ENCODE measurements at places on chromosomes 7 and 10.

DNA sequence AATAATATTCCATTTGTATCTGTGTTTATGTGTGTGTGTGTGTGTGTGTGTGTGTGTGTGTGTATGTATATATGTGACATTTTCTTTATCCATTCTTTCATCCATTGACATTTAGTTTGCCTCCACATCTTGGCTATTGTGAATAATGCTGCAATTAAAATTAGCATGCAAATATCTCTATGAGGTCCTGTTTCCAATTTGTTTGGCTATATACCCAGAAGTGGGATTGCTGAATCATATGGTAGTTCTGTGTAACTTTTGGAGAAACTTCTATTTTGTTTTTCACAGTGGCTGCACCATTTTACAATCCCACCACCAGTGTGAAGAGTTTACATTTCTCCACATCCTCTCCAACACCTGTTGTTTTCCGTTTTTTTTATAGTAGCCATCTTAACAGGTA lies 53.1 kb downstream of the CH25H start:
- DNase-seq, result no peak

GRCh38 chr10:121495719-121496118 lies 102.5 kb downstream of the FGFR2 start:
- no peak for DNase-seq

- no peak for DNase-seq
Measured at GRCh38 chr7:32206987-32207386, 136.8 kb upstream of the PDE1C start.

- no peak for DNase-seq
Measured at GRCh38 chr10:84098667-84099066, 40.6 kb upstream of the GHITM start.

- DNase-seq, result peak; percentile 17
Measured at GRCh38 chr10:121734589-121735045, 136.4 kb upstream of the FGFR2 start.

- DNase-seq, result no peak
Measured at GRCh38 chr7:14073988-14074387, 84.5 kb upstream of the ETV1 start.

- DNase-seq, result peak; percentile 73
Measured at GRCh38 chr7:141533149-141533949, 17.9 kb upstream of the AGK start.

DNA sequence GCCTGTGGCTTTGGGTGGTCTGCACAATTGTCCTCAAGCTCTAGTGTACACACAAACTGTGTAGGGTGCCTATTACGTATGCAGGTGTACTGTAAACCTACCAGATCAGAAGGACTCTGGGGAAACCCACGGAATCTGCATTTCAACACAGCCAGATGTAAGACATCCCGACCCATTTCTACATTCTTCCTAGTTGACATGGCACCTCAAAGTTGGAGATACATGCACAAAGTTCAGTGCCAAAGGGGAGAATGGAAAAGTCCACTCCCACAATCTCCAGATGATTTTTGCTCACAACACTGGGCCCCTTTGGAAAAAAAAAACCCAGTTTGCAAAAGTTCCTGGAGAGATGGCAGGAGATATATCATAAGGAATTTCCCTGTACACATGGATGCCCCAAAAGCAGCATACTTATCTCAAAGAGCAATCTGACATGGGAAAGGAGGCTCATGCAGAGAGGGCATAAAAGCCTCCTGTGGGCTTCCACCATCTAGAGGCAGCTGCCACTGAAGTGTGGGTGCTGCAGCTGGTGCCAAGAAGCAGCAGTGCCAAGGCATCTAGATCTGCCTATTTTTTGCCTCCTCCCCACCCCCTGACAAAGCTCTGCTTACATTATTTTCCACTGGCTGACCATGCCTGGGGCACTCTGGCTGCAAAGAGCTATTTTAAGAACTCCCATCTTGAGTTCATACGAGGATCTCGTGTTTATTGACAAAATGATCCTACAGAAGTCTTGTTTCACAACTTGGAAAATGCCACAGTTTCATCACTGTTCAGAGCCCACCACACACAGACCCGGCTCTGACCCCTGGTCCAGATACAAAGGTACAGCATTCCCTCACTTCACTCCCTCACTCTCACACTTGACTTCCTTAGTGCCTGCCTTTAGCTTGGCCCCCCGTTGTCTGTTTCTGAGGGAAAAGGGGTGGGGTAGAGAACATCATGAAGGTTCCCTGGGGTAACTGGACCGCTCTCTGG lies 12.9 kb downstream of the TECTB start:
- DNase-seq, result no peak

GRCh38 chr10:44733501-44734488 lies 177.3 kb upstream of the TMEM72 start:
- DNase-seq, result no peak

- DNase-seq, result no peak
Measured at GRCh38 chr10:47339759-47340607, 8.2 kb upstream of the RBP3 start.

DNA sequence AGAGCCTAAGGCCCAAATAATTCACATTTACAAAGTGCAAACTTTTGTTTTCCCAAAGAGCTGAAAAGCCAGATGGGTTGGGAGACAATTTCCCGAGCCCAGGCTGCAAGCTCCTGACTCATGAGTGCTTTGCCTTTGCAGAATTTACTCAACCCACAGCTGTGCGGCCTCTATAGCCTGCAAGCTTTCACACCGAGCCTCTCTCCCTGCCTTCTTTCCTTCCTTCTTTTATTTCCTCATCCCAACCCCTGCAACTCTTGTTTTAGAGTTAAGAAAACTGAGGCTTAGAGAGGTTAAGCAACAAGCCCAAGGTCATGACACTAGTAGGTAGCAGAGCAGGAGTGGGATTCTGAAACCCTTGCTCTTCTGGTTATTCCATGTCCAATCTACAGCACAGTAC lies 203.0 kb upstream of the GPR26 start:
- DNase-seq, result no peak

GRCh38 chr7:152103066-152103465 lies 77.6 kb downstream of the GALNT11 start:
- no peak for DNase-seq

- no peak for DNase-seq
Measured at GRCh38 chr7:82507976-82508677, 64.5 kb upstream of the CACNA2D1 start.

DNA sequence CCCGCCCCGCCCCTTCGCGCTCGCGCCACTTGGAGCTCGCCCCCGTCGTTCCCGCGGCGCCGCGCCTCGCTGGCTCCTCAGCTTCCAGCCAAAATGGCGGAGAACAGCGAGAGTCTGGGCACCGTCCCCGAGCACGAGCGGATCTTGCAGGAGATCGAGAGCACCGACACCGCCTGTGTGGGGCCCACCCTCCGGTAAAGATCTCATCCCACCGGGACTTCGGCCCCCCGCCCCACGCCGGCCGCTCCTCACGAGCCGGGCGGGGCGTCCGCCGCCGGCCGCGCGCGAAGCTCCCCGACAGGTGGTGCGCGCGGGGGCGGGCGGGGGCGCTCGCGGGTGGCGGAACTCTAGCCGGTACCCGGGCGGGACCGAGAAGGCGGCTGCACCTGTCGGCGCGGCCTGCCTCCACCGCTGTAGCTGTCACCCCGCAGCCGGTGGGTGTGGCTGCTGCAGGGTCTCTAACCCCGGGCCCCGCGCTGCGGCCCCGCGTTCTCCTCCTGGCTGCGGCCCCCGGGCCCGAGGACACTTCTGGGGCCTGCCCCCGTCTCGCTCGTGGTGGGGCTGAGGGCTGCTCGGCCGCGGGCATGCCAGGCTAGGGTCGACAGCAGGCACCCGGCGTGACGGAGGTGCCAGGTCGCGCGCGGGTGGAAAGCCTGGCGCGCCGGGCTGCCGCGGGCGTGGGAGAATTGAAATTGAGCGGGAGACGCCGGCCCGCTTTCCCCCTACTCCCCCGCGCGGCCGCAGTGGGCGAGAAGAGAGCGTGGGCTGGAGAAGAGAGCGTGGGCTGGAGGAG lies at the start of gene EXOC6:
Gene EXOC6 (plus strand): TSS at position 80 of the 793 bp plus-strand sequence. CDS start 14 bp downstream, at position 94.
- peak; percentile 89 for DNase-seq

DNA sequence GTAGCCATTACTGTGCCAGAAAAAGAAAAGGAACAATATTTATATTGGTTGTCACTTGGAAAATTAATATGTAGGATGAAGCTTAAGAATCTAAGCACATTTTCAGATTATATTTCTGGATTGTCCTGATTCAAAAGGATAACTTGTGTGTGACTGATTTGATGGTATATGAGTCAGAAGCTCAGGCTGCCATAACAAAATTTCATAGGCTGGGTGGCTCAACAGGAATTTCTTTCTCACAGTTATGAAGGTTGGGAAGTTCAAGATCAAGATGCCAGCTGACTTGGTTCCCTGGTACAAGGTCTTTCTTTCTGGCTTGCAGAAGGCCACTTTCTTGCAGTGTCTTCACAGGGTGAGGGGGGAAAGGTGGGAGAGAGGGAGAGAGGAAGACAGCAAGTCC lies 108.5 kb downstream of the ST7 start:
- no peak for DNase-seq

- DNase-seq, result no peak
Measured at GRCh38 chr7:31478721-31479120, 35.2 kb upstream of the ITPRID1 start.

DNA sequence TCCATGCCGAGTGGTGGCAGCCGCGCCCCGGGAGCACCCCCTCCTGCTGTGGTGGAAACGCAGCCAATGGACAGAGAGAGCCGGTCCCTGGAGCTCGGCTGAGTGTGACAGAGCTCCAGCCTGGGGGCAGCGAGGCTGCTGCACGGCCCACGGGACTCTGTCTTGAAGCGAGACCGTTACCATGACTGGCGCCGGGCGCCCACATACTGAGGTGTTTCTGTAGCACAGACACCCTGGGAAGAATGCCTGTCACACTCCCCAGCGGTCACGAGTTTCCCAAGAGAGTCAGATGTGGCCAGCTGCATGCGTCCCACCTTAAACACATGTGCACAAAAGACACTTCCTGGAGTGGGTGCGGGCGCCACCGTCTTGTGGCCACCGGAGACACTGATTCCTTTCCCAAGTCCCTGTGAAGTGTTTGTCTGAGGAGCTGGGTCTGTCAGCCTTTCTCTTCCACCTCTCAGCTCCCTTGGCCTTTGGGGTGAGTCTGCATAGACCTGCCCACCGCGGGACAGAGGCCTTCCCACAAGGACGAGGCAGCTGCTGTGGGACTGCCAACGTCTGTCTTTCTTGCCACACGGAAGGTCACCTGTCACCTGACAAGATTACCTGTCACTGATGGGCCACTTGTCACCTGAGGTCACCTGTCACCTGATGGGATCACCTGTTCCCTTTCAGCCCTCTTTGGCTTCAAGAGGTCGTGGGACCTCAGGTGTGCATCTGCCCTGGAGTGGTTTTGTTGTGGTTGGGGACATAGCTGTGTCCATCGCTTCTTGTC lies 94.6 kb downstream of the DNAJB6 start:
- DNase-seq, result no peak

DNA sequence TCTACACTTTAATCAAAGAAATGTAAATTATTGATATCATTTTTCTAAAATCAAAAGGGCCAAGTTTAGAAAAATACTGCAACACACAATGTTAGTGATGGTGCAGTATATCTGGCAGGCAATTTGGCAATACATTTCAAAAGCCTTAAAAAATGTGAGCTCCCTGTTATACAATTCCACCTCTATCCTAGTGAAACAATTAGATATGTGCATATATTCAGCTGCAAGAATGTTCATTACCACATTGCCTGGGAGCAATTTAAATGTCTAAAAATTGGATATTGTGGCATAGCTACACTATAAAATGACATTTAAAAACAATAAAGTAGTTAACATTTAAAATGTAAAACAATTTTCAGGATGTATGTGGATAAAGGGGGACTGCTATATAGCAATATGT lies 10.1 kb upstream of the ERVW-1 start:
- DNase-seq, result no peak

- no peak for DNase-seq
Measured at GRCh38 chr7:142961595-142961972, 579 bp downstream of the KEL start.

DNA sequence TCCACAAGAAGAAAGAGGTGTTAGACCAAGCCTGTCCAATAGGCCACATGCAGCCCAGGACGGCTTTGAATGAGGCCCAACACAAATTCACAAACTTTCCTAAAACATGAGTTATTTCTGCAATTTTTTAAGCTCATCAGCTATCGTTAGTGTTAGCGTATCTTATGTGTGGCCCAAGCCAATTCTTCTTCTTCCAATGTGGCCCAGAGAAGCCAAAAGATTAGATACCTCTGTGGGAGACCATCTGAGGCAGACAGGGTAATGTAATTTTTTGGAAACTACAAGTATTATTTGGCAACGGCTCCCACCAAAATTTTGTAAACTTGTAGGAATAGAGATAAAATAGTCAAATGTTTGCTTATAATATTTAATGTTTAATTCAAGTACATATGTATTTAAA lies 153.8 kb downstream of the SRPK2 start:
- no peak for DNase-seq

DNA sequence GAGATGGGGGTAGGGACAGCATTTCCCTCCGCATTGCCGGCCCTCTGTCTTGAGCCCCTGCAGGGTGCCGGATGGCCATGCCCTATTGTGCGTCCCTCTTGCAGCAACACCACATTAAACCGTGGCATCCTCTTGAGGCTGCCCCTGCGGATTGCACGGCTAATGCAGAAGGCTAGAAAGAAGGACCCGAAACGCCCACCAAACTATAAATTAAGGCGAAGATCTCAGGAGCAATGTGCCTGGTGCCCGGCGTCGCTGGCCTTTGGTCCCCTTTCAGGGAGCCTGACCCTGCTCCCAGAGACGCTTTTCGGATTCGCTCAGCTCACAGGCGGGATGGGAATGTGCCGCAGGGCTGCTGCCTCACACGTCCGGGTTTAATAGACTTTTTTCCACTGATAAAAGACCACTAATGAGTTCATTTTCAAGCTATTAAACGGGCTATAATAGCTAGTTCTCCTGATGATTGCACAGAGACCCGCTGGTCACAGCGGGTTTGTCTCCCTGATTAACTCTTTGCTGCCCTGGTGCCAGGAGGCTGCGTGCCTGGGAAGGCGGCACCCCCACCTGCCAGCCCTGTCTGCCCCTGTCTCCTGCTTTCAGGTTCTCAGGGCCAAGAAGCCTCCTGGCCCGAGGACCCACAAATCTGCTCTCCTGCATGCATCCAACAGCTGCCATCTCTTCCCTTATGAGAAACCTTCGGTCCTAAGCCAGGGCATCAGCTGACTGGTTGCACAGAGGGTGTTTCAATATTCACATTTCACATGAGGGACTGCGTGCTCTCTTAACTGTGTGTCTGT lies 128.3 kb downstream of the ADARB2 start:
- no peak for DNase-seq

DNA sequence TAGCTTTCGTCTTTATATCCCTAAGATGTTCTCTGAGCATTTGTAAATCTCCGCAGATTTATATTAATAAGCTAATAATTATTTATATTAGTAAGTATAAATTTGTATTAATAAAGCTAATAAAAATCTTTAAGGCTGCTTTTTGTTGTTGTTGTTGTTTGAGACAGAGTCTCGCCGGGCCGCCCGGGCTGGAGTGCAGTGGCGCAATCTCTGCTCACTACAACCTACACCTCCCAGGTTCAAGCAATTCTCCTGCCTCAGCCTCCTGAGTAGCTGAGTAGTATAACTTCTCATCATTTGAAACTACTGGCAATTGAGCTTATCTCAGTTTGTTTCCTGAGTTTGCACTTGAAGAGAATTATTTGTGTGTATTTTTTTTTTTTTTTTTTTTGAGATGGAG lies 5.1 kb upstream of the ZRANB1 start:
- no peak for DNase-seq
